WTC11 (cell line): ENCODE measurements at places on chromosomes 7 and 10. TPM values are rescaled to one million over a fixed set of nuclear protein-coding genes. Genes with fewer than 3 reads are reported as not detected.

The ASL gene
- 29.5 to 31.9 TPM (median 29.8 TPM) in 3 replicates for total RNA-seq

The GLI3 gene
- 41.0 to 46.2 TPM (median 42.1 TPM) in 3 replicates for total RNA-seq

DNA sequence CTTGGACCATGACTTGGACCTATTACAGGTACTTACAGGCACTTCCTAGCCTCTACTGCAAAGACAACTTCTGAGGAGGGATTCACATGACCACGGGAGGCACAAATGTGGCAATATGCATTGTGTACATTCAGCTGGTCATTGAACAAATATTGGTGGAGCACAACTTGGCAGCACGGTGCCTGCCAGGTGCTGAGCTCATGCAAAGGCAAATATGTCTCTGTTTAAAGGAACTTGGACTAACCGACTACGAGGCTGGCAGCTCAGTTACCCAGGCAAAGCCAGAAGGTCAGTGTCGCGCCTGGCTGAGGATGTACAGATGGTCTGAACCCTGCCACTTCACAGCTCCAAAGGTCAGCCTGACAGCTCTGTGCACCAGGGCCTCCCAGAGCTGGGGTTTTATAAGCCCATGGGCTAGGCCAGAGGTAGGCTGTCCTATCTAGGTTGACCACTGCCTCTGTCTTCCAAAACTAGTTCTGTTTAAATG lies 6.1 kb downstream of the DENND11 start:
- DNase-seq = no peak

GRCh38 chr7:11369696-11370095 lies 396.0 kb downstream of the PHF14 start:
- DNase-seq = no peak

DNA sequence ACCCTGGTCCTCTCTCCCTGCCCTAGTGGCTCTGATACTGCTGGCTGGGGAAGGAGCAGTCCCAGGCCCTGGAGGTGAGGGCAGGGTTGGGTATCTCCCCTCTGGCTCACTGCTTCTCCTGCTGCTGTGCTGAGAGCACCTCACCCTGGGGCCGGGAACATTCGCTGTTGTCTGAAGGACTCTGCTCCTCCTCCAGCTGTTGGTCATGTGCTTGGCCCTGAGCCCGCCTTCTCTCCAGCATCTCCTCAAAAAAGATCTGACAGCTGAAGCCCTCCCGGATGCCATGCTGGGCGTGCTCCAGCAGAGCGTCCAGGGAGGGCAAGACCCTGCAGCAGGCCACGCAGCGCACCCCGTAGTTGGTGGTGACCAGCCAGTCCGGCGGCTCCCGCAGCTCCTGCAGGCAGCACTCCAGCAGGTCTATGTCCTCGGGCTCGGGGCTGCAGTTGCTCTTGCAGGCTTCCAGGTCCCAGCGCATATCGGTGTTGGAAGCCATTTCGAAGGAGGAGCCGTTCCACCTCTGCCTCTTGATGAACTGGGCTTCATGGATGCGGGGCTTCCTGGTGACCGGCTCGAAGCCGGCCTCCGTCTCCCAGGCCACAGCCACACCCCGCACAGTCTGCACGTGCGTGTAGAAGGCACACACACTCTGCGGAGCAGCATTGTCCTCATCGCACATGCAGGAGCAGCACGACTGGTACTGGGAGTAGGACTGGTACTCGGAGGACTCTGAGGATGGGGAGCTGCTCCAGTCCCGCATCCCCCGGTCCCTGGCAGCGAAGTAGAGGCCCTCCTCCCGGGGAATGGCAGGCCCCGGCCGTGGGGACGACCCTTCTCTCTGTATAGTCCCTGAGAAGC lies 2.1 kb downstream of the FAM170B start:
- DNase-seq = no peak

DNA sequence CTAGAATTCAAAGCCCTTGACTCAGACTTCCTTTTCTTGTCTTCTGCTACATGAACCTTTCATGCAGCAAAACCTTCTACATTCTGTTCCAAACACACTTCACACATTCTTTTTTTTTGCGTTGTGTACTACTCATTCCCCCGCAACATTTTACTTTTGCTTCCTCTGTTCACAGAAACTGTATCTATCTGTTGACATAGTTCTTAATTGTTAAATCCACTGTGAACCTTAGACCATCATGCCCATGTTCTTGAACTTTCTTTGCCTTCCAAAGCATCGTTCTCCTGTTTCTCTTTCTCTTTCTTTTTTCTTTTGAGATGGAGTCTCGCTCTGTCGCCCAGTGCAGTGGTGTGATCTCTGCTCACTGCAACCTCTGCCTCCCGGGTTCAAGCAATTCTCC lies 14.2 kb downstream of the CCSER2 start:
- no peak for DNase-seq
